ENCODE measurements at places on chromosomes 2 and 18. TPM values are rescaled to one million over a fixed set of nuclear protein-coding genes. Genes with fewer than 3 reads are reported as not detected.

- DNase-seq: no peak
Observed at GRCh38 chr2:179591690-179592089, 269.7 kb downstream of the ZNF385B start.

DNA sequence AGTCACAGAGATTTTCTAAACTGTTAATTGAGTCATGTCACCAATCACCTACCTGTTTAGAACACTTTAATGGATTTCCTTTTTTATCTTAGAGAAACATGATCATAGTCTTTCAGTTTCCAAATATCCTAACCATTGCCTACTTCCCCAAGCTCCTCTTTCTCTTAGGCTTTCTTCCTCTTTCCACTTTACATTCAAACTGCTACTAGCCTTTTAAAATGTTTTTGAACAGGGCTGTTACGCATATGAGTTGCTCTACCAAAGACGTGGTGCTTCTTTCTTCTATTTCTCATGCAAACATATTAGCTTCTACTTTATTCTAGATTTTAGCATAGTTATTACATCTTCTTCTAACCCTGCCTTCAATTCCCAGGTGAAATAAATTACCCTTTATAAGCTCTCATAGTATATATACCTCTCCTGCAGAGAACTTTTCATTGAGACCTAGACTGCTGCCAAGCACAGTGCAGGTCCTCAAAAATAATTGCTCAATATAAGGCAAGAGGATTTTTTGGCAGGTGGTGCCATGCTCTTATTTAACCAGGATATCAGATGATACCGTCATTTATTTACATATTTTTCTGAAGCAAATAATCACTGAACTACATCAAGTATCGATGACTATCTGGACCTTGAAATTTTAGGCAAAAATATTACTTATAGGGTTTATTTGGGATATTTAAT is 937.1 kb downstream of the TSN start:
- DNase-seq: no peak

DNA sequence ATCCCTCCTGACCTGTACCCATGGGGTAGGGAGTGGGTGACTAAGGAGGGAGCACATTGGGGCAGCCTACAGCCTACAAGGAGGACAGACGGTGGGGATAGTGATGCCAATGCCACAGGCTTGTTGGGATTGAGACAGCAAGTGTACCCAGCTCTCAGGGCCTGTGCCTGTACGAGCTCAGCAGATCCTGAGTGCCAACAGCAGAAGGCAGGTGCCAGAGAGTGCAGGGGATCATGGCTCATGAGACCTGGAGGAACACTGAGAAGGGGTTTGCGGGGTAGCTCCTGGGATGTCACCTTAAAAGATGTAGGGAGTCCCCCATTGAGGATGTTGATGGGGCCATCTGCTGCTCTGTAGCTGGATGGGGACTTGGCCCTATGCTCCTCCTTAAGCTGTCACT is 10.3 kb upstream of the SNED1 start:
- peak; percentile 37 for DNase-seq

- DNase-seq: no peak
Observed at GRCh38 chr18:67310826-67311225, 205.7 kb downstream of the DSEL start.

- DNase-seq: peak; percentile 67
Observed at GRCh38 chr2:239261796-239262483, 138.9 kb downstream of the HDAC4 start.

DNA sequence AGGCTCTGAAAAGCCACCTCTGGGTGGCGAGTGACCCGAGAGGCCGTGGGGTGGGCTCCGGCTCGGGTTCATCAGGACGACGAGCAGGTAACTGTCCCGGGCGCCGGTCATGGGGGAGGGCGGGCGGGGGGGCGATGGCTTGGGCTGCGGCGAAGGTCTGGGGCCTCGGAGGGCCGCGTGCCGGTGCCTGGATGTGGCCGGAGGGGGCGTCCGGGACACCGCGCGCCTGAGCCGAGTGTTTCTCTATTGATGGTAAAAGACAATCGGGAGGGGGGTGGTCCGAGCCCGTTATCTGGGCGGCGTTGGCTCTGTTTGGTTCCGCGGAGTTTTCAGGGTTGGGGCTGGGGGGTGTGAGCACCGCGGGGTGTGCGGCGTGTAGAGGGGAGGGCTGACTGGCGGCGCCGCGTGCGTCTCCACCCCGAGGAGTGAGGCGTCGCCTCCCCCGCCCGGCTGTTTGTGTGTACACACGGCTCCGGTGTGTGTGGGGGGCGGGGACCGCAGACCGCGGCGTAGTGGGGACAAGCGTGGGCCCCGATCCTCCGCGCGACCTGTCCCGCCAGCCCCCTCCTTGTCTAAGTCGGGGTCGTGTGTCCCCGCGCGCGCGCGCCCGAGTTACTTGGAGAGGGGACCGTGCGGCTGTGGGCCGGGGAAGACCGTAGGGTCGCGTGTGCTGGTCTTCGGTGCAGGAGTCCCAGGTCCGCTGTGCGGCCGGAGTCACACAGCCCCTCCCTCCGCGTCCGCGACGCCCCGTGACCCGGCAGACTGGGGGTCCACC is 1.6 kb downstream of the CTIF start:
- peak; percentile 91 for DNase-seq

DNA sequence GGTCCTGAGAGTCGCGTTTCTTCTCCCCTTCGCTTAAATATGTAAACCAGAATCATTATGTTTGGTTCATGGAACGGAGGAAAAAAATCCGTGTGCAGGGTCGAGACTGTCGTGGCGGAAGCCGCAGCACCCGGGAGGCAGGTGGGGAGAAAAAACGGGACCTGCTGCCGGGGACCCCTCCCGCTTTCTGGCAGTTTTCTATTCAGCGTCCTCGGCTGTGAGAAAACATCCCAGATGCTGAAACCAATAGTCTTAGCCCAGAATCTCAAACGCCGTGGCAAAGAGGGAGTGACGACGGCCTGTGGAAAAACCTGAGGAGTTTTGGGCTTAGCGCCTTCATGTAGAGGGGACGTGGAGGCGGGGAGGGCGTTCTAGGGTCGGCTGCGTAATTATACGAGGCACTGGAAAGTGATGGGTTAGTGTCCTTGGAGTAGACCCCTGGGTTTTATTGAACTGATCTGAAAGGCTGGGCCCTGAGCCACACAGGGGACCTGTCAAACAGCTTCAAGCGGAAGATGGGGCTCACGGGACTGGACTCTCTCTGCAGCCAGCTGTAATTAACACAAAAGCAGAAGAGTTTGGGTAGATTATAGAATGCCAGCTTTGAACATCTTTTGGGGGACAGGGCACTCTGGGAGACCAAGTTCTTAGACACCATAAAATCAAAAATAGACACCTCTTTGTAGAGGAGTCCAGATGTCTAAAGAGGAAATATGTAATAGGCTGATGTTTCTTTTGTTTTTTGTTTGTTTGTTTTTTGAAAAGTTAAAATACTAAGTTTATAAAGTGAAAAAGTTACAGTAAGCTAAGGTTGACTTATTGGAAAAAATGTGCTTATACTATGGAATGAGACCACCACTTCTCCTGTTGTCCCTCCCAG is 834 bp upstream of the BUB1 start:
- DNase-seq: no peak

GRCh38 chr2:3899536-3900155 is 196.3 kb downstream of the DCDC2C start:
- no peak for DNase-seq

- no peak for DNase-seq
Observed at GRCh38 chr2:108637304-108637669, 82.0 kb upstream of the RANBP2 start.

- no peak for DNase-seq
Observed at GRCh38 chr2:219911541-219911940, 284.1 kb downstream of the SLC4A3 start.

- no peak for DNase-seq
Observed at GRCh38 chr2:10454505-10454904, 6.4 kb upstream of the ODC1 start.

- DNase-seq: no peak
Observed at GRCh38 chr2:7009207-7009911, 92.1 kb downstream of the RNF144A start.

GRCh38 chr2:175187378-175187777 is 5.9 kb upstream of the ATP5MC3 start:
- DNase-seq: no peak

DNA sequence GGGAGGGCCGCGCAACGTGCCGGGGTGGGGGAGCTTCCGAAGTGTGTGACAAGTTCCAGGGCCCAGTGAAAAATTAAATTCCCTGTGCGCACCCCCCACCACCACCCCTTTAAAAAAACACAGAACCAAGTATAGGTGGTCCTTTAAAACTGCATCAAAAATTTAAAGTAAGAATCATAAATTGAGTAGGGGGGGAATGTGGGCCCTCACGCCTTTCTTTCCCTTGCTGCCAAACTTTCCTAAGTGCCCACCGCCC is 2.5 kb downstream of the BCL11A start:
- DNase-seq: no peak

DNA sequence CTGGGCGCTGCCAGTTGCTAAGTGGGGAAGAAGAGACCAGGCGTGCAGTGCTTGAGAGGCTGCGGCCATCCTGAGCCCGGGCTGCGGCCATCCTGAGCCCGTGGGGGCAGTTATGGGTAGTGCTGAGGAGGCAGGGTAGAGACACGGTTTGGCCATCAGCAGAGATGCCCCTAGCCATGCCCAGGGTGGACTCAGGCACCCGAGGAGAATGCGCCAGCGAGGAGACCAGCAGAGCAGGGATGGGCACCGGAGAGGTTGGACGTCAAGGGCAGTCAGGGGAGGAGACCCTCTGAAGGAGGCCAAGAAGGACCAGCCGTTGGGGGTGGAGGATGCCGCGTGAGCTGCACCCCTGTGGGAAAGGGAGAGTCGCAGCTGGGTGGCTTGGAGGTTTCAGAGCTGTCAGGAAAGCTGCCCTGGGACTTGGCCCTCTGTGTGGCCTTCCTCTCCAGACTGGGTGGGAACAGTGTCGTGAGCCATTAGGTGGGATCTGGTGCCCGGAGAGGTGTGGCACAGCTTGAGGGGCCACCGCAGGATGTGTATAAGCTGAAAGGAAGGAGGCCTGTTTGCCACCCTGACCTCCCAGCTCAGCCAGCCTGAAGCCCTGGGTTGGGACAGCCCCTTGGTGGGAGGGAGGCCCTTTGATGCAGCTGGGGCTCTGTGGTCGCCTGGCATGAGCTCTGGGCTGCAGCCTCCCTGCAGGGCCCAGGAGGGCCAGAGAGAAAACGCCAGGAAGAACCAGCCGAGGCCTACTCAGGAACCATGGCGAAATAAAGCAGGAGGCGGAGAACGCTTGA is 56.0 kb downstream of the SH3BP4 start:
- no peak for DNase-seq

- DNase-seq: no peak
Observed at GRCh38 chr2:165203689-165204559, at the start of gene SCN3A. Gene SCN3A, minus strand, starts transcription at chr2:165204050. Its CDS starts 27,656 bp downstream, at chr2:165176394.

- no peak for DNase-seq
Observed at GRCh38 chr18:76885001-76885400, 62.6 kb downstream of the ZNF236 start.

DNA sequence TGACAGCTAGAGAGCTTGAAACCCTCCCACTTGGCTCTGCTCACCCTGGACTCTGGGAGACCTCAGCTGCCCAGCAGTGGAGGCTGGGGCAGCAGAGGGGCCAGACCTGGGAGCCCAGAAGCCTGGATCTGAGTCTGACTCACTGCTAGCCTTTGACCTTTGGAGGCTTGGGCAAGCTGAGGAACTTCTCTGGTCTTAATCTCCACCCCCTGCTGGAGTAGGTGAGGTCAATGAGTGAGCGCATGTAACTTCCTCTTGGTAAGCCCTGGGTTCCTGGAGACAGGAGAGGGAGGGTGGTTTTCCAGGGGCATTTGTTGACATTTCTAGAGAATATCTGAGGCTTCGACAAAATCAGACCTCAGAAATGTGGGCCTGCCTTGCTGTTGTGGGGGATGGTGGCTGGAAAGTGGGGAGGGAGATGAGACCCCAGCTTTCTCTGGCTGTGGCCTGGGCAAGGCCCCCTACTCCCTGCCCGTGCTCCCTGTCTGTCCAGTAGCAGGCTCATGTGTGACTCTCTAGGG is 73.0 kb upstream of the YWHAQ start:
- DNase-seq: peak; percentile 69

- DNase-seq: peak; percentile 73
Observed at GRCh38 chr2:241773511-241774418, 2.9 kb upstream of the GAL3ST2 start.

DNA sequence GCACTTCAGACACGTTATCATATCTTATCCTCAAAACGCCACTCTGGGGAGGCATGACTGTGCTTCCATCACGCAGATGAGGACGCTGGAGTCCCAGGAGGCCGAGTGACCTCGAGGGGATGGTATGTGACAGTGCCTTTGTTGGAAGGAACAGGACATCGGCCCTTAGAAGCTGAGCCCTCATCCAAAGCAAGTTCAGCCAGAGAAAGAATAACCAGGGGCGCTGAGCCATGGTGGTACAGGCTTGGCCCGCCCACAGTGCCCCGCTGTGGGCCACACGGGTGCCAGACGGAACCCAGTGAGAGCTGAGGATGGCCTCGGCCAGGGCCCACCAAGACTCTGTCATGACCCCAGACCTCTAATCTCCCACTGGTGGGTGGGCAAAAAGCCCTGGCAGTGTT is 31.3 kb downstream of the HS1BP3 start:
- DNase-seq: peak; percentile 86

DNA sequence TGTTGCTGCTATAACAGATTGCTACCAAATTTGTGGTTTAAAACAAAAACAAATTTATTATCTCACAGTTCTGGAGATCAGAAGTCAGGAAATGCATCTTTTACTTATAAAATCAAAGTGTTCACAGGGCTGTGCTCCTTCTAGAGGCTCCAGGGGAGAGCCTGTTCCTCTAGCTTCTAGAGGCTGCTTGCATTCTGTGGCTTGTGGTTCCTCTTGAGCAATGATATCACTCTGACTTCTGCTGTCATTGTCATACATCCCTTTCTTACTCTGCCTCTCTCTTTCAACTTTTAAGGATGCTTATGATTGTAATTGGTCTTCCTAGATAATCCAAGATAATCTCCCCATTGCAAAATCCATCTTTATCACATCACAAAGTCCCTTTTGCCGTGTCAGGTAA is 6.1 kb upstream of the DCC start:
- DNase-seq: no peak

- no peak for DNase-seq
Observed at GRCh38 chr2:120179396-120179795, 43.8 kb downstream of the TMEM185B start.

DNAH7 gene
- total RNA-seq: 1.4 TPM

IL36A gene
- total RNA-seq: not detected

C1GALT1C1L gene
- total RNA-seq: 1.3 TPM

PDE1A gene
- total RNA-seq: 15.1 TPM

ERMN gene
- total RNA-seq: 0.52 TPM

C2orf80 gene
- not detected for total RNA-seq

SLC11A1 gene
- 28.8 TPM for total RNA-seq

KCNJ3 gene
- 3.3 TPM for total RNA-seq

LYG1 gene
- 1.00 TPM for total RNA-seq

TOGARAM2 gene
- 0.60 TPM for total RNA-seq

CTAGE1 gene
- total RNA-seq: not detected

MBD1 gene
- 42.2 TPM for total RNA-seq
